GM10248 (cell line): ENCODE measurements at places on chromosomes 13 and 19.
A peak's percentile ranks its signal among the peaks of the same experiment; 100 is the strongest.

- no peak for DNase-seq
These were observed 346.0 kb downstream of the KCNRG start for GRCh38 chr13:50361282-50361681.

- no peak for DNase-seq
These were observed 463.5 kb downstream of the GPC6 start for GRCh38 chr13:93690139-93690538.

DNA sequence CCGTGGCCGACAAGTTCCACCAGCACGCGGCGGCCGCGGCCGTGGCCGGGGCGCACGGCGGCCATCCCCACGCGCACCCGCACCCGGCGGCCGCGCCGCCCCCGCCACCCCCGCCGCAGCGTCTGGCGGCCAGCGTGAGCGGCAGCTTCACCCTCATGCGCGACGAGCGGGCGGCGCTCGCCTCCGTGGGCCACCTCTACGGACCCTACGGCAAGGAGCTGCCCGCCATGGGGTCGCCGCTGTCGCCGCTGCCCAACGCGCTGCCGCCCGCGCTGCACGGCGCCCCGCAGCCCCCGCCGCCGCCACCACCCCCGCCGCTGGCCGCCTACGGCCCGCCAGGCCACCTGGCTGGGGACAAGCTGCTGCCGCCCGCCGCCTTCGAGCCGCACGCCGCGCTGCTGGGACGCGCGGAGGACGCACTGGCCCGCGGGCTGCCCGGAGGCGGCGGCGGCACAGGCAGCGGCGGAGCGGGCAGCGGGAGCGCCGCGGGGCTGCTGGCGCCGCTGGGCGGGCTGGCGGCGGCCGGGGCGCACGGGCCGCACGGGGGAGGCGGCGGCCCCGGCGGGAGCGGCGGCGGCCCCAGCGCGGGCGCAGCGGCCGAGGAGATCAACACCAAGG, 821 bp downstream of the ONECUT3 start:
- DNase-seq: no peak

DNA sequence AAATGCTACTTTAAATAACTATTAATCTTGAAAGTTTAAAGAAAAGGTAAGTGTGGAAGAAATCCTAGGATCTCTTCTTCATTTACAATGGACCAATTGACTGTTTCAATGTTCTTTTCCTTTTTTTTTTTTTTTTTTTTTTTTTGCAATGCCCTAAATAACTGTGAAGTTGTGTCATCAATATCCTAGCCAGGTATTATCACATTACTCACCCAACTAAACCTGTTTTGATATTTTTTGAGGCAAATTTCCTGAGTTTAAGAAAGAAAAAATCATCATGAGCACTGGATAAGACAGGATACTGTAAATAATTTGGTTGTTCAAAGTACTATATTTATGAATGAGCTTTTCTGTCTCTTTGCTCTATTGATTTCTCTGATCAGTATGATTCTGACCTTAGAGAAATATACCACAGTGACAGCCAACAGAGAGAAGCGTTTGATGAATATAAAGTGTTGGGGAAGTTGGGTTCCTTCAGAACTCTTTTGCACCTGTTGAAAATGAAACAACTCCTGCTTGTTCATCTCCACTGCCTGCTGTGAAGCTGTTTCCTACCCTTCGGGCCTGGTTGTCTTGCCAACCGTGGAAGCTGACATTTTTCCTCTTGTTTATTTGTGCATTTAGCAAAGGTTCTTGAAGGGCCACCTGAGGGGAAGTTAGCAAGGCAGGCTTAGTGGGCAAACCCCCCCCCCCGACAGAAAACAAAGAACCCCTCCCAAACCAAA, 1220.5 kb upstream of the SLC10A2 start:
- no peak for DNase-seq

DNA sequence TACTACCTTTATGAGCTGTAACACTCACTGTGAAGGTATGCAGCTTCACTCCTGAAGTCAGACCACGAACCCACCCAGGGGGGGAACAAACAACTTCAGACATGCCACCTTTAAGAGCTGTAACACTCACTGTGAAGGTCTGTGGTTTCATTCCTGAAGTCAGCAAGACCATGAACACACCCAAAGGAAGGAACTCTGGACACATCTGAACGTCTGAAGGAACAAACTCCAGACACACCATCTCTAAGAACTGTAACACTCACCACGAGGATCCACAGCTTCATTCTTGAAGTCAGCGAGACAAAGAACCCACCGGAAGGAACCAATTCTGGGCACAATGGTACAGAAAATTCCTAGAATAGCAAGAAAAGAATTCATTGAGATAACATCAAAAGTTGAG, 1796.5 kb upstream of the MIR17HG start:
- no peak for DNase-seq

DNA sequence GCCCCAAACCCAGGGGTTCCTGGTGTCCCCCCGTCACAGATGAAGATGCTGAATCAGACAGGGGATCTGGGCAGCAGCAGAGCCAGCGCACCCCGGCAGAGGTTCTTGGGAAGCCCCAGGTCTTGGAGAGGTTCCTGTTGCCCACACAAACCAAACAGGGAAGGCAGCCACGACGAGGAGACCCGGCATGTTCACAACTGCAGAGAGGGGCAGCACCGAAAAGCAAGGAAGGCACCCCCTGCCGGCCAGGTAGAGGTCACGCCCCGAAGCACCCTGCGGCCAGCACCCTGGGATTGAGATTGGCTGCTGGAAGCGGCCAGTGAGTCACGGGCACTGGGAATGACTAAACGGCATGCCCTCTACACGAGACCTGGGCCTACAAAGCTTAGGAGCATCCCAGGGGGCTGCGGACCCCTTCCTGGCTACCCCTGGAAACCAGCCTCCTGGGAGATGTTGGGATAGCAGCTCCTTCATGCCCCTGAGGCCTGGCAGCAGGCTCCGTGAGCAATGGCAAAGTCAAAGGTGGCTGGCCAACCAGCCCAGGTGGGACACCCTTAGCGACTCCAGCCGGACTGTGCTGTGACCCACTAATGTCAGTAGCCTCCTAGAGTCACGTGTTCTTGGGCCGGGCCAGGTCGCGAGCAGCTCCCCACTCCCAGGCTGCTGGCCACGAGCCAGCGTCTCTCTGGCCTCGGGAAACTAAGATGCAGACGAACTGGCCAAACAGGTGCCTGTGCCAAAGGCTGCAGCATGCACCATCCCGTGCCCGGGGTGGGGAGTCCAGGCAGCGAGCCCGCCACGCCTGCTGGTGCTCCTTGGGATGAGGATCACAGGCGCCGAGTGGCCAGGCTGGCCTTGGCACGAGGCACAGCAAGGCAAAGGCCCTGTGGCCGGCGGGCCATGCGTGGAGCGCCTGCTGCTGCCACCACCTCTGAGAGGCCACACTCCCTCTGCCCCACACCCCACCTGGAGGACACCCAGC, 43.2 kb downstream of the MLLT1 start:
- no peak for DNase-seq

DNA sequence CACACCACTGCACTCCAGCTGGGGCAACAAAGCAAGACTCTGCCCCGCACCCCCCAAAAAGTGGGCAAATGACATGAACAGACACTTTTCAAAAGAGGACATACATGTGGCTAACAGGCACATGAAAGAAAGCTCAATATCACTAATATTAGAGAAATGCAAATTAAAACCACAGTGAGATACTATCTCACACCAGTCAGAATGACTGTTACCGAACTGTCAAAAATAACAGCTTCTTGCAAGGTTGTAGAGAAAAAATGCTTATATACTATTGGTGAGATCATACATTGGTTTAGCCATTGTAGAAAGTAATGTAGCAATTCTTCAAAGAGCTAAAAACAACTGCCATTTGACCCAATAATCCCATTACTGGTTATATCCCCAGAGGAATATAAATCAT, 99.5 kb upstream of the SPATA13 start:
- DNase-seq: no peak

DNA sequence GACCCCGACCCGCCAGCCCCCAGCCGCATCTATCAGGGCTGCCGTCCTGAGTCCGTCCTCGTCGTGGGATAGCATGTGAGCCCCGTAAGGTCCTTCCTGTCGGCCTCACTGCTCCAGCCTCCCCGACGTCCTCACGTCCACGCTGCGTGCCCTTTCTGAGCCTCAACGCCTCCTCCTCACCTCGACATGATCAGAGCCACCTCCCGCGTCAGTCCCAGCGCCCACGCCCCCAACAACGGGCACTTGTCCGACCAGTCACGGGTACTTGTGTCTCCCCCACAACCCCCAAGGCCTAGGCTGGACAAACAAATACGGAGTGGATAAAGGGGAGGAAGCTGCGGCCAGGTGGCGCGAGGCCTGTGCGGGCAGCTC, 665 bp downstream of the ZNF497 start:
- DNase-seq: peak; percentile 68
